Stimulated activated CD4-positive, alpha-beta T cell treated with anti-CD3 and anti-CD28 coated beads, Interleukin-1b, Interleukin-23, amount 100 ng/mL, for 1 hour (primary cell): ENCODE measurements at places on chromosomes 3 and 15.

DNA sequence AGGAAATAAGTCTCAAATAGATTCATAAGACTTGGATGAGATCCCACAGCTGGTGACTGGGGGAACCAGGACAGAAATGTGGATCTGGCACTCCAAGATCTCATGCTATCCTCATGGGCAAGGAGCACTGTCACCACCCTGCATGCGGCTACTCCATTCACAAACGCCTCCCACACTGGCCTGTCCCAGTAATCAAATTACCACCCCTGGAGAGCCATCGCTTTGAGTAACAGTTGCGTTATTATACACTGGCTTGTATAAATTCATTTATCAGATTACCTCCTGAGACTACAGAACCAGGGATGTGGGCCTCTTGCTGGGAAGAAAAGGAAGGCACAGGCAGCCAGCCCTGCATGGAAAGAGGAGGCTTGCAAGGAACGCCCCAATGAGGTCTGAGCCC, 27.9 kb upstream of the SLC25A36 start:
- DNase-seq, result no peak

GRCh38 chr3:166837535-166837934, 542.6 kb downstream of the ZBBX start:
- no peak for DNase-seq

GRCh38 chr15:33506781-33507296, 196.1 kb downstream of the RYR3 start:
- no peak for DNase-seq

- DNase-seq, result no peak
Observed at GRCh38 chr3:111745786-111746185, 113.3 kb upstream of the PHLDB2 start.

GRCh38 chr3:19105826-19106225, 42.5 kb upstream of the KCNH8 start:
- no peak for DNase-seq

- no peak for DNase-seq
Observed at GRCh38 chr3:191997579-191998268, 536.8 kb downstream of the PYDC2 start.

- no peak for DNase-seq
Observed at GRCh38 chr3:182650568-182651128, 142.7 kb upstream of the ATP11B start.

DNA sequence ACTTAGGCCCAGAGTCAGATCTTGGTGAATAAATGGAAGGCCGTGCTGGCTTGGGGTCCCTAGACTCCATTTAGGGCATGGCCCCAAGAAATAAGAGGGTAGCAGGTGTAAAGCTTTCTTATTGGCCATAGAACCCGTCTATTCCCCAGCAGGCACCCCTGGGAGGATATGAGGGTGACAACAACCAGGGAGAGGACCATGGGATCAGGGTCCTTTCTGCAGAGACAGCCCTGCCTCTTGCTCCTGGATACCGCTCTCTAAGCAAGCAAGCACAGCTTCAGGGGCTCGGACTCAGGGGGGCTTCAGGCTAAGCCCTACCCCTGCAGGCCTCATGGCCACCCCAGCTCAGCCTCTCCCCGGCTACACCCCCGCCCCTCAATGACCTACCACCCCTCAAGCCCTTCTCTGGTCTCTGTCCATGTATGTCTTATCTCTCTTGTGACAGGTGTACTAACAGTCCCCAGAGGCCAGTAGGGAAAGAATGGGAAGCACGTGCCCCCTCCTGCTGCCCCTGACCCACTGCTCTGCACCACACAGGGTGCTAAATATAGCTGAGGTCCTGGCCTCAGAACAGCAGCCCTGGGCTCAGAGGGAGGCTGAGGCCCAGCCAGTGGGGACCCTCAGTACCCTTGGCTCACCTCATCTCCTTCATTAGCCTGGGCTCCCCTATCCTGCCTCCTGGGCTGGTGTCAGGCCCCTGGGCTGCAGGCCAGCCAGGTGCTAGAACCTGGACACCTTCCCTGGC, 1.9 kb downstream of the XIRP1 start:
- DNase-seq, result no peak

GRCh38 chr15:73991260-73991659, 835 bp downstream of the STOML1 start:
- no peak for DNase-seq

DNA sequence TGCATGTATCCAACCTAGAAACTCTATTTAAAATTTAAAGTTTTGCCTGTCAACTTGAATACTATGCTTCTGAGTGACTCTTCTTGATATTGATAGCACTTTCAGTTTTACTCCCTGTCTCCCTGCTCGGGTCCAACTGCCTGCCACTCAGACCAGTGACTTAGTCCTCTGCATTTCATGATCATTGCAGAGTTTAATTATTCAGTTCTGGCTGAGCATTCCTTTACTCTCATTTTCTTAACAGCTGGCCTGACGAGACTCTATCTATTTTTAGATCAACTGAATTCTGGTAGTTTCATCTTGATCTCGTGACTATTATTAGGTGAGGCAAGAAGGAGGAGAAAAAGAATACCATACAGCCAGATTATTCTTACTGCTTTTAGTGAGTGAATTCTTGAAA, 617.4 kb downstream of the SI start:
- no peak for DNase-seq

GRCh38 chr3:71917545-71917944, 132.6 kb upstream of the PROK2 start:
- no peak for DNase-seq

DNA sequence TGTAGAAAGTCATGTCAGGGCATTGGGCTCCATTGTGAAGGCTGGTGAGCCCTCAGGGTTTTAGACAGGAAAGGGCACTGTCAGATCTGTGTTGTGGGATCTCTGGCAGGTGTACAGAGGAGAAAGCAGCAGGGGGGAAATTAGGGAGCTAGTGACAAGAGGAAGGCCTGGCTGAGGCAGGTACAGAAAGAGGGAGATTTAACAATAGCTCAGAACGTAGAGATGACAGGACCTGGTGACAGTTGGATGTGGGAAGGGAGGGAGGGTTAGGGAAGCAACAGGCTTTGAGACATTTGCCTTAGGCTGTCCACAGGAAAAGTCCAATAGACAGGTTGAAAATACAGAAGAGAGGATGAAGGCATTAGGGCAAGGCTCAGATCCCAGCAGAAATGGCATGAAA, 288.1 kb downstream of the EPHB1 start:
- no peak for DNase-seq

- no peak for DNase-seq
Observed at GRCh38 chr3:195045481-195046210, 225.3 kb downstream of the XXYLT1 start.

DNA sequence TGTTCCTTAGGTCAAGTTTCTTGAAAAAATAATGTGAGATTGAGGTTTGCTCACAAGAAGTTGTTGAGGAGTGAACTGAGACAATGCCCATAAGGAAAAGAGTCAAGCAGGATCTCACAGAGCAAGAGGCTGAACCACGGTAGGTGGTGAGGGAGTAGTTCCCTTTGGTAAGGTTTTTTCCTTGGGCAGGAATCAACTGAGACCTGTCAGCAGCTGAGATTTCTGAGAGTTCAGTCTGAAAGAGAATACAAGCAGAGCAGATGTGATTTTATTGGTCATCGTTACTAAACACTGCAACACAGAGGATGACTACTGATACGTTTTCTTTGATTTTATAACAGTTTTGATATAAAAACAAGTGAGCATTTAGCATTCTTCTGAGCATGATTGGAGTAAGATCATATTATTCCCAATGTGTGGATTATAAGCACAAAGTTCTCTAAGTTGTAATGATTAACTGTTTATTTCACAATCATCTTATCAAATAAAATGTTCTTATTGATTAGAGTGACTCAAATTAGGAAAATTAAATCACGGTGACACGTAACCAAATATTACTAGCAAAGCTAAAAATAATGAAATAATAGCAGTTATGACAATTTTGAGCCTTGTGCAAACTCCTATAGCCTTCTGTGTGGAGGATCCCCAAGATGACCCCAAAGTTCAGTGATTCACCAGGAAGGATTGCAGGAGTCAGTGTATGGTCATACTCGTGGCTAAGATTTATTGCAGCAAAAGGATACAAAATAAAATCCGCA, 346.2 kb upstream of the ZNF717 start:
- no peak for DNase-seq

DNA sequence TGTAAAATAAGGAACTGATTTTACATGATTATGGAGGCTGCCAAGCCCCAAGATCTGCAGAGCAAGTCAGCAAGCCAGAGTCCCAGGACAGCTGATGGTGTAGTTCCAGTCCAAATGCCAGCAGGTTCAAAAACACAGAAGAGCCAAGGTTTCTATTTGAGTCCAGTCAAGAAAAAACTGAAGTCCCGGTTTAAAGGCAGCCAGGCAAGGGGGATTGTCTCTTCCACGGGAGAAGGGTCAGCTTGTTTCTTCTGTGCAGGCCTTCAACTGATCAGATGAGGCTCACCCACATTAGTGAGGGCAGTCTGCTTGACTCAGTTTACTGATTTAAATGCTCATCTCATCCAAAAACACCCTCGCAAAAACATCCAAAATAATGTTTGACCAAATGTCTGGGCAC, 246.2 kb downstream of the PLCL2 start:
- no peak for DNase-seq

- DNase-seq, result no peak
Observed at GRCh38 chr3:169575381-169575780, 88.1 kb downstream of the MECOM start.
